ENCODE measurements at places on chromosomes 16 and 17.

- DNase-seq, result peak; percentile 44
Measured at GRCh38 chr17:49223517-49224197, 6.9 kb downstream of the PHOSPHO1 start.

GRCh38 chr17:15883617-15884111 is 61.3 kb upstream of the ADORA2B start:
- peak; percentile 5 for DNase-seq

GRCh38 chr17:81381632-81382577 is 13.4 kb upstream of the BAHCC1 start:
- DNase-seq, result no peak

- DNase-seq, result no peak
Measured at GRCh38 chr17:33055171-33055611, 63.5 kb downstream of the SPACA3 start.

- DNase-seq, result peak; percentile 50
Measured at GRCh38 chr17:79393358-79394052, 217.3 kb downstream of the RBFOX3 start.

GRCh38 chr16:48136547-48137360 is 19.0 kb downstream of the ABCC12 start:
- no peak for DNase-seq

DNA sequence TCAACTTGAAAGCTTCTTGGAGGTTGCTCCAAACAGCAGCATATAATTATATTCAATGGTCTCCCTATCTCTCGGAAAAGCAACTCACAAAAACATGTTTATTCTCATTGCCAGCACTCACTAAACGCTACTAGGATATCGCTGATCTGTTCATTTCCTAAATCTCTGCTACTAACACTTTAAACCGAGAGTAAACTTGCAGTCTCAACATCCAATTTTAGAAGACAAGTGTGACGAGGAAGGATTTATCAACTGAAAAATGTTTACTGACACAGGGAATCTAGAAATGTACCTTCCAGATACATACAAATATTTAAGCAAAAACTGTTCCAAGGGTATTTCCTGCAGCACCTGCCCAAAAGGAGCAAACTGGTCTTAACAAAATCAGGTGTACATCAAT is 56.5 kb downstream of the YWHAE start:
- DNase-seq, result no peak

- no peak for DNase-seq
Measured at GRCh38 chr17:2151358-2152033, 96.6 kb downstream of the HIC1 start.

- DNase-seq, result no peak
Measured at GRCh38 chr17:61406971-61407911, 7.6 kb downstream of the TBX2 start.

DNA sequence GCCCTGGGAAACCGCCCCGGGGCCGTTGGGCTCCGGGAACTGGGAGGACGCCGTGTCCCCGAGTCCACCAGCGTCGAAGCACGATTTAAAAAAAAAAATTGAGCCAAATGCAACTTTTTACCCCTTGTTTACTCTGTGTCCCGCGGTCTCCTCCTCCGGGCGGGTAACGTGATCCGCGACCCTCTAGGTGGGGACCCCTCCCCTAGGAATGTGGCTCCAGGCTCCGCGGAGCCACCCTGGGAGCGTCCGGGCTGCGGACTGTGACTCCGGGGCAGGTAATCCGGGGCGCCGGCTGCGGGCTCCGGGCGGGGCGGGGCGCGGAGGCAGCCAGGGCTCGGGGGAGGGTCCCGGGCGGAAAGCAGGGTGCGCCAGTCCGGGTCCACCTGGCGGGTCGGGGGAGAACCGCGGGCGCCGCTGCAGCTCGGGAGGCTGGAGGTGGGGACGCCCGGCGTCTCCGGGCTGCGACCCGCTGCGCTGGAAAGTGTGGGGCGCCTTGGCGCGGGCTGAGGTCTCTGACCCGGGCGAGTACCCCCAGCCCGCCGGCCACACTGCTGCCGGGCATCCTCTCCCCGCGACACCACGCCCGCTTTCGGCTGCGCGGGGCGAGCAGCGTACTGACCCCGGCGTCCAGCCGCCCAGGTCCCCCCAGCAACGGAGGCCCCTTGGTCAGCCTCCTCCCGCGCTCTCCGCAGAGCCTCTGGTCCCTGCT is 852 bp upstream of the HELZ start:
- peak; percentile 58 for DNase-seq
